Kidney (tissue), 22 donors: ENCODE measurements at places on chromosomes 7 and 10.

DNA sequence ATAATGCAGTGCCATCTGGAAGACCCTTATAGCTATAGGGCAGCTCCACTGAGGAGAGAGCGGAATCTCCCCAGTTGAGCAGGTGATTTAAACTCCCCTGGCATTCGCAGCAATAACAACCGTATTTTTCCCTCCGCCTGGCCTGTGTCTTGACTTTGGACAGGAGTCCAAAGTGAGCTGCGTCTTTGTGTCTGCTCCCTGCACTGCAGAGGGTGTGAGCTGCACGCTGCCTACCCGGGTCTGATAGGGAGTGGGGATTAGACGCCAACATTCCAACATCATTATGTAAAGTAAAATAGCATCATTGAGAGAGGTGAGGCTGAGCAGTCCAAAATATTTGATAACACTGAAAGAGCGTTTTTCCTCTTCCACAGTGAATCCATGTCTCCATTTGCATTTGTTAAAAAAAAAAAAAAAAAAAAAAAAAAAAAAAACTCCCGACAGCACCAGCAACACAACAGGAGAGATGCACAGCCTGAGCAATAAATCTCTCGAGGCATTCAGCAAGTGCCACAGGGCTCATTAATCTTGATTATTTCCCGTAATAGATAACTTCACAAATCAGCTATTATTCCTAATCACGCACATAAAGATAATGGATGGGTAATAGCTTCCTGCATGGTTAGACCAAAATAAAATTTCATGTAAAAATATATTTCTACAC, 68.6 kb downstream of the CELF2 start:
- DNase-seq = no peak

GRCh38 chr7:158568974-158569857, 18.4 kb downstream of the PTPRN2 start:
- no peak for DNase-seq

- DNase-seq = no peak
These were observed 216.7 kb upstream of the RNF32 start for GRCh38 chr7:156423876-156424275.

GRCh38 chr10:43371418-43371817, at the start of gene FXYD4:
FXYD4 (plus strand) TSS chr10:43371636; CDS start chr10:43373747, 2,111 bp downstream.
- no peak for DNase-seq
